ENCODE measurements at places on chromosomes 12 and 14.
A peak's percentile ranks its signal among the peaks of the same experiment; 100 is the strongest.

DNA sequence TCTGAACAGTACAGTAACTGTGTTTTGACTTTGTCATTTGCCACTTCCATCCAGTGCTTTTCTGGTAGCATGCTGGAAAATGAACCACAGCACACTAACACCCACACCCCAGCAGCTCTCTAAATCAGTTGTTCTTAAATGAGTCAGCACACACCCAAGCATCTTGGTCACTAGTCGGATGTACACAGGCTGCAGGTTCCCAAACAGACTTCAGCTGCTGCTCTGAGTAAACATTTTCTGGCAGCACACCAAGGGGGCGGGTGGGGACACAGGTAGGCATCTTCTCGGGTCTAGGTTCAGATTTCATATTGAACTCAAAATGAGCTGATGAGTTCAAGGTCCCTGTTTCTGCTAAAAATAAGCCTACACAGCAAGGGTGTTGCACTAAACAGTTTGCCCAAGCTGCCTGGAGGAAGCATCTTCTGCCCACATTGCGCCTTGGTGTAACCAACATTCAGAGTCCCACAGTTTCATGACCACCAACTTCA is 39.8 kb downstream of the IFNG start:
- DNase-seq, result peak; percentile 46

- DNase-seq, result no peak
These were observed 7.0 kb downstream of the AREL1 start for GRCh38 chr14:74705613-74706500.

DNA sequence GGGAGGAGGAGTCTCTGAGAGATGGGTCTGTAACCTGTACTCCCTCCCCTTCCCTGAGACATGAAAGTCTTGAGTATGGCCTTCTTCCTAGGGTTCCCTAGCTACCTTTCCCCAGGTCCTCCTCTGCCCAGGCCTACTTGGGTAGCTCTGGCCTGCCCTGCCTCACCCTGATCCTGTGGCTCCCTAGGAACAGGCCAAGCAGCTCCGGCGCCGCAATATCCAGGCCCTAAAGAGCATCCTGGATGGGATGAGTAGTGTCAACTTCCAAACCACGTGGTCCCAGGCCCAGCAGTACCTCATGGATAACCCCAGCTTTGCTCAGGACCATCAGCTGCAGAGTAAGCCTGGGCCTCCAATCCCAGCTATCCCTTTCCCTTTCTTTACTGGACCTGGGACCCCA is 12.3 kb downstream of the PRPF40B start:
- DNase-seq, result no peak

DNA sequence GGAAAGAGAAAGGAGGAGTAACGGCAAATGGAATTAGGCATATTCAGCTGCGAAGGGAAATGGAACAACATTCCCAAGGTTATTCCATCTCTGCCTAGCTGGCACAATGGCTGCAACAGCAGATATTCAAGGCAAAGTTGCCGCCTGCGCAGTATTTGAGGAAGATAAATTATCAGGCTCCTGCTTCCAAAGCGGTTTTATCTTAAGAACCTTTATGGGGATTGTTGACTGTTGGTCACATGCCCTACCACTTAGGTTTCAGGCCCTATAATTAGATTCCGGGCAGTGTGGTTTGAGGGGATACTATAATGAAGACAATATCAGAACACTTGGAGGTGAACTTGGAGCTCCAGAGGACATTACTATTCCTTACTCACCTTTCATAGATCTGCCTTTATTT is 99.7 kb downstream of the FGD4 start:
- no peak for DNase-seq

DNA sequence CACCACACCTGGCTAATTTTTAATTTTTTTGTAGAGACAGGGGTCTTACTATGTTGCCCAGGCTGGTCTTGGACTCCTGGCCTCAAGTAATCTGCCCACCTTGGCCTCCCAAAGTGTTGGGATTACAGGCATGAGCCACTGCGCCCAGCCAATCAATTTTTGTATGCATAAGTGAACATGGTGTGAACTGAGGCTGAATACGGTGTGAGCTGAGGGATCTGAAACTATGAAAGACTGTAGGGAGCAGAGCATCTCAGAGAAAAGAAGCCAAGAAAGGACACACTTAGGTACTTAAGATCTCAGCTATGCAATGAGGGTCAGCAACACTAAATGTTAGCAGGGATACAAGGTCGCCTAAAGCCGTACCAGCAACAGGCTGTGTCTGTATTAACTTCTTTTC is 54.1 kb downstream of the KSR2 start:
- DNase-seq, result no peak

DNA sequence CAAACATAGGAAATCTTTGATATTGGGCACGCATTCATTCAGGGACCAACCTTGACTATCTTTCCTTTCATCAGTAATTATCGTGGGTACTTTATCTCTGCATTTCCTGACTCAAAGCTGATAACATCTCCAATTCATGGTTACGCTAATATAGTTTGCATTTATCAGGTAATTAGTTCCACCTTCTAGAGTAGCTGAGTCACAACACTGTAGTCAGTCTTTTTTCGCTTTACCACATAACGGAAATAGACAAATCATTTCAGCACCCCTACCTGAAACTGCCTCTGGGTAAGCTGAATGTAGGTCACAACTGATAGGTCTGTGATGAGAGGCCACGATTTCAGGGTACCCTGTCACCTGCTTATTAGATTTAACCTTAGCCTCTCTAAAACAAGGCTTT is 36.7 kb upstream of the IL22 start:
- no peak for DNase-seq

DNA sequence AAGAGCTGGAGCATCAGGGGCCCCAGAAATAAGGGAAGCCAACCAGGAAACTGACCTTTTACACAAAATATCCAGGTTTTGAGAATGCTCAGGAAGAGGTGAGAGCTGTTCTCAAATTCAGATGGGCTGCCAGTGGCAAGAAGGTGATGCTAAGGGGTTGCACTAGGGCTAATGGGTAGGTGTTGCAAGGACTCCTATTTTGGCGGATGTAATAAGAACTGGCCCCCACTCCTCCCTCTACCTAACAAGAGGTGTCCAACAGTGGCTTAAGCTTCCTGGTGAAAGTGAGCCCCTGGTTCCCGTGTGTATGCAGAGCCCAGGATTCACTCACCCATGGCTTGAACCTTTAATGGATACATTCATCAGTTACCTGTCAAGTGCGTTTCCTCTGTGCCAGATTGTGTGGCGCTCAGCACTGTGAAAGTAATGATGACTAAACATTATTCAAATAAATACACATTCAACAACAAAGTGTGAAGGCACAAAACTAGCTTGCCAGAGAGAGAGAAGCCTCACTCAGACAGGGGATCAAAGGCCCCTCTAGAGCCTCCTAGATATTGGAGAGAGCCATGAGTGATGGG is 705 bp upstream of the CHGA start:
- DNase-seq, result no peak

DNA sequence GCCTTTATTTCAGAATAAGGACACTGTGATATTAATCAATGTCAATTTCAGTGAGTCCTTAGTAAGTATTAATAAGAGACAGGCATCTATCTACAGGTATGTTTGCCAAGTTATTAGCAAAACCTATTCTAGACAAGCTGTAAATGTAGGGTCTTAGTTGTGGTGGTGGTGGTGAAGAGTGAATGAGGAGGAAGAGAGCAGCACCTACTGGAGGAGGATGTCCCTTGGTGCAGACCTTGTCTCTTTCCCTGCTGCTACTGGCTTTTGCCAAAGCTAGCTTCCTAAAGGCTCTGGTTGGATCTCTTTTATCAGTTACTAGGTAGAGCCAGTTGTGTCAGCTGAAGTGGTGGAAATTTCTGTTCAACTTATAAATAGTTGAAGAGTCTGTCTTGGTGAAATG is 304.8 kb upstream of the ATP2B1 start:
- DNase-seq, result no peak

- no peak for DNase-seq
These were observed 67.0 kb upstream of the CSRP2 start for GRCh38 chr12:76945867-76946266.

DNA sequence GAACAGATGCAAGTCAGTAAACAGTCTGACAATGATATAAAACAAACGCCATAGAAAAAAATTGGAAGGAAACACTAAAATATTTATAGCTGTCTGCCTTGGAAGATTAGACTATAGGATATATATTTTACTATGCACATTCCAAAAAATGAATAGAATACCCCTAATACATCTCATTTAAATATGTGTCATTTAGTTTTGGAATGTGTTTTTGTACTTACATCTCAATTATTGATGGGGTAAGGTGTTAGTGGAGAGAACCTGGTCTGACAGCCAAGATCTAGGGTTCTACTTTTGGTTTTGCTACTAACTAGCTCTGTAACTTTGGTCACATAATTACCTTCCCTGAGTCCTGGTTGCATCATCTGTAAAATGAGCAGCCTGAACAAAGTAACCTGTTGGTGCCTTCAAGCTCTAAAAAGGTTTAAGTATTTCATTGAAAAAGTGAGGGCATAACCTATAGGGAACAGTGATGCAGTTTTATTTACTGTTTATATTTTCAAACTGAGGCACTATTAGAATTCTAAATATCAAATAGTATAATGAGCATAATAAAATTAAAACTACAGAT is 28.6 kb upstream of the SLC6A13 start:
- DNase-seq, result no peak

DNA sequence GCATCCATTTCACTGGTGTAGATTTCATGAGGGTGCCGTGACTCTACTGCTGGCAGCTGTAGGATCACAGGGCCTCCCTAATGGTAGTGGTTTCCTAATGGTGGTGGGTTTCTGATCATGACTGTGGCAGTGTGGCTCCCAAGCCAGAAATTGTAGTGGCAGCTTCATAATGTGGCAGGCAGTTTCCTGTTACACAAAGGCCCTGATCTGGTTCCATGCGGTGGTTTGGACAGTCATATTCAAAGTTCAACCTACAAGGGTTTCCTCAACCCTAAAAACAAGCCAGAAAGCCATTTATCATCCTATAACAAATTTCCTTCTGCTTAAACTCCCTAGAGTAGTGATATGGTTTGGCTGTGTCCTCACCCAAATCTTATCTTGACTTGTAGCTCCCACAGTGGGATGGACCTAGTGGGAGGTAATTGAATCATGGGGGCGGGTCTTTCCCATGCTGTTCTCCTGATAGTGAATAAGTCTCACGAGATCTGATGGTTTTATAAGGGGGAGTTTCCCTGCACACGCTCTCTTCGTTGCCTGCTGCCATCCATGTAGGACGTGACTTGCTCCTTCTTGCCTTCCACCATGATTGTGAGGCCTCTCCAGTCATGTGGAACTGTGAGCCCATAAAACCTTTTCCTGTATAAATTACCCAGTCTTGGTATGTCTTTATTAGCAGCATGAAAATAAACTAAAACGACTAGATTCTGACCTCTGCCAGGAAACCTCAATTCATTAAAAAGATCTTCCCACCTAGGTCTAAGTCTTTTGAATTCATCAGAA is 257.1 kb downstream of the EFCAB11 start:
- DNase-seq, result no peak

- no peak for DNase-seq
These were observed 97.0 kb upstream of the NEDD1 start for GRCh38 chr12:96810057-96810456.

- no peak for DNase-seq
These were observed 5.7 kb downstream of the CD69 start for GRCh38 chr12:9755035-9755434.

GRCh38 chr14:106378191-106378590 is 851.8 kb downstream of the TMEM121 start:
- DNase-seq, result peak; percentile 34

GRCh38 chr12:27464220-27464554 is 17.7 kb downstream of the SMCO2 start:
- DNase-seq, result no peak

- no peak for DNase-seq
These were observed 180.0 kb downstream of the ESR2 start for GRCh38 chr14:64114166-64114565.

- no peak for DNase-seq
These were observed 19.5 kb downstream of the C14orf132 start for GRCh38 chr14:96058576-96059200.

- no peak for DNase-seq
These were observed 271.1 kb upstream of the G2E3 start for GRCh38 chr14:30287579-30288445.

DNA sequence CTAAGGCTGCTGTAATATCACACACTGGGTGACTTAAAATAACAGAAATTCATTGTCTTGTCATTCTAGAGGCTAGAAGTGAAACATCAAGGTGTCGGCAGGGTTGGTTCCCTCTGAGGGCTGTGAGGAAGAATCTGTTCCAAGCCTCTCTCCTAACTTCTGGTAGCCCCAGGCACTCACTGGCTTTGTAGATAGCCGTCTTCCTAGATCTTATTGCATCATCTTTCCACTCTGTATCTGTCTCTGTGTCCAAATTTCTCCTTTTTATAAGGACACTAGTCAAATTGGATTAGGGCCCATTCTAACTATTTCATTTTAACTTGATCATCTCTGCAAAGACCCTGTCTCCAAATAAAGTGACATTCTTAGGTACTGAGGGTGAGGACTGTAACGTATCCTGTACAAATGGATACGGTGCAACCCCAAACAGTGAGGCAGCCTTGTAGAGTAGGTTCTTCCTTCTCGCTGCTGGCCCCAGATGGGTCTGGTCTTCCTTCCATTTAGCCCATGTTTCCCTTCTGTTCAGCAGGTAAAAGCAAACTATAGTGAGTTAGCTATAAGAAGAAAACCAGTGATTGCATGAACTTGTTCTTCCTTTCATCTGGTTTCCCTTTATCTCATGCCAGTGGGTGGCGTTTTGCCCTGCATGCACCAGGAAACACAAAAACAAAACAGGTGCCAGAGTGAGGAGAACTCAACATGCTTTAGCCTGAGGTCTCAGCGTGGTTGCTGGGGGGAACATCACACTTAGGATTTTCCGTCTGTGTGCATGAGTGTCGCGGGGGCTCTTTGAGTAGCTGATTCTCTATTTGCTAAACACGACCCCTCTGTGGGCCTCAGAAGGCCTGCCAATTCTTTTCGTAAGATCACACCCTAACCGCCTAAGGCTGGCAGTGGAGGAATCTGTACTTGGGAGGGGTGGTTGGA is 19.5 kb downstream of the TTC9 start:
- DNase-seq, result peak; percentile 46

DNA sequence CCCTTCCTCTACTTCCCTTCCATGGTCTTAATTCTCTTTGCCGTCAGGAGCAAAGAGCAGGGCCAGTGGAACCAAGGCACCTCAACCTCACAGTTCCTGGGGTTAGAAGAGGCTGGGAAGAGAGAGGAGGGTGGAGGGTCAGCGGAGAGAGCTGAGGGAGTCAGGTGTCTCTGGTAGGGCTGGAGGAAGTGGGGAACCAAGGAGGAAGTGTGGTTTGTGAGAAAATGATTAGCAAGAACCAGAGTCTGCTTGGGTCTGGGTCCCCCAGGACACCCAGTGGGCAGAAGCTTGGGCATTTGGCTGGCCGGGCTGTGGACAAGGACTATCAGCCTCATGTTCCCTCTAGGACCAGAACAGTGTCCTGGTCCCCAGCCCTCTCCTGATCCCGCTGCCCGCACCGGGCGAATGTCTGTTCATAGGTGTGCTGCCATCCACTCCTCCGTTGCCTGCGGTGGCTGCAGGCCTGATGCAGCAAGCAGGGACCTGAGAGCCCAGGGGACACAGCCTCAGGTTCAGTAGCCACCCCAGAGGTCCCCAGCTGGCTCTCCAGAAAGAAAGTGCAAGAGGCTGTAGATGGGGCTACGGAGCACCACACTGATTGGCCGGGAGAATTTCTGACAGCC is 2.3 kb downstream of the HOXC12 start:
- DNase-seq, result no peak
